ENCODE measurements at places on chromosomes 5 and 9.

- DNase-seq, result no peak
These were observed 4.2 kb downstream of the SMC5 start for GRCh38 chr9:70262948-70263347.

DNA sequence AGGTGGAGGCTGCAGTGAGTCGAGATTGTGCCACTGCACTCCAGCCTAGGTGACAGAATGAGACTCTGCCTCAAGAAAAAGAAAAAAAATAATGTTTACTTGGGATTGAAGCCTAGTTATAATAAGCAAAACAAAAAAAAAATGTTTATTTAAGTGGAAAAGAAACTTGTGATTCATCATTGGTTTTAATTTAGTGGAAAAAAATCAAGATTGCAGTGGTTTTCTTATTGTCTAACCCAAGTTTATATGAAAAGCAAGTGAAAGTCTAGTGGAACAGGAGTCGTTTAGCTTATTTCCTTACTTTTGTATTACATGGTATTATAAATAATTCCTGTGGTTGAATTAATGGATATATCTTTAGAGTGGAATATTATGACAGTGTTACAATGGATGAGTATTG is 8.4 kb downstream of the CNOT8 start:
- no peak for DNase-seq

- DNase-seq, result no peak
These were observed 108.4 kb downstream of the GHR start for GRCh38 chr5:42531611-42532010.

DNA sequence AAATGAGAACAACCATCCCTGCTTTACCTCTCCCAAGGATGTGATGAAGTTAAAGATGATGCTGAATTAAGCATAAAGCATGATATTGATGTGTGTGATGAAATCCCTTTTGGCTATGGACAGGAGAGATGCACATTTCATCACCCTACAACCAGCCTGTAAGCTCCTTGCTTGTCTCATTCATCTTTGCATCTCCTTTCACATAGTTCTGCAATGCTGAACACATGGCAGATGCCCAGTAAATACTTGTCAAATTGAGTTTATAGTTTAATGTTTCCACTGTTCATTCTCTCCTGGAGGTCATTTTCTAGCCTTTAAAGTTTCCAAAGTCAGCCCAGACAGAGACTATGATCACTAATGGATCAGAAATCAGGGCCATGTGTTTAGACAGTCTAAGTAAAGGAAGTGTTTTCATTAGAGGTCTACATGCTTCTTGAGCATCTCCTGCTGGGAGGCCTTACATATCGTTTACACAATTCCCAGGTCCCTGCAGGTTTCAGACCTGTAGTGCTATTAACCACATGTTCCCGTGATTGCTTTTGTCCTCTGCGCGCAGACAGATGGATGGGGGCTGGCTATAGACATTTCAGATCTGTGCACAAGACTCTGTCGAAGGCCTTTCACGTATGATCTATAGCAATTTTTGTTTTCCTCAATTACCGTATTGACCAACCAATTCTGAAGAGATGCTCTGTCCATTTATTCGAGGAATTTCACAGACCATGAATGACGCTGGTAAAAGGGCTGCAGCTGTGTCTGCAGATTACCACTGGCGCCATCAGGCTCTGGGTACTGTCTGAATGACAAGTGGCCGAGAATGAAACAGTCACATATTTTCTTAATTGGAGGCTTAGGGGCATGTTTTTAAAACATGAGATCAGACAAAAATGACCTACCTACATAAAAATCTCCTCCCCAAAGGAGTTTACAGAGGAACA is 49.0 kb upstream of the CKMT2 start:
- no peak for DNase-seq

Measured in GM13976 (cell line).